ENCODE measurements at places on chromosomes 4 and X. TPM values are rescaled to one million over a fixed set of nuclear protein-coding genes. Genes with fewer than 3 reads are reported as not detected.

DNA sequence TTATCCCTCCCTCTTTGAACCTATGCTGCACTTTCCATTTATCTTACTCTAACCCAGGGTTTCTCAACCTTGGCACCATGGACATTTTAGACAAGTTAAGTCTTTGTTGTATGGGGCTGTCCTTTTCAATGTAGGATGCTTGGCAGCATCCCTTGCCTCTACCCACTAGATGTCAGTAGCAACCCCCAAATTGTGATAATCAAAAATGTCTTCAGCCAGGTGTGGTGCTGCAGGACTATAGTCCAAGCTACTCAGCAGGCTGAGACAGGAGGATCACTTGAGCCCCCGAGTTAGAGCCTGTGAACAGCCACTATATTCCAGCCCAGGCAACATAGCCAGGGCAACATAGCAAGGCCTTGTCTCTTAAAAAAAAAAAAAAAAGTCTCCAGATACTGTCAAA lies 7.0 kb downstream of the LRCH2 start:
- DNase-seq: peak; percentile 49

- DNase-seq: no peak
Measured at GRCh38 chr4:156100651-156101050, 147.0 kb upstream of the CTSO start.

Gene F9
- not detected for total RNA-seq

- DNase-seq: peak; percentile 86
Measured at GRCh38 chr4:54913751-54914526, 211.5 kb downstream of the KDR start.

DNA sequence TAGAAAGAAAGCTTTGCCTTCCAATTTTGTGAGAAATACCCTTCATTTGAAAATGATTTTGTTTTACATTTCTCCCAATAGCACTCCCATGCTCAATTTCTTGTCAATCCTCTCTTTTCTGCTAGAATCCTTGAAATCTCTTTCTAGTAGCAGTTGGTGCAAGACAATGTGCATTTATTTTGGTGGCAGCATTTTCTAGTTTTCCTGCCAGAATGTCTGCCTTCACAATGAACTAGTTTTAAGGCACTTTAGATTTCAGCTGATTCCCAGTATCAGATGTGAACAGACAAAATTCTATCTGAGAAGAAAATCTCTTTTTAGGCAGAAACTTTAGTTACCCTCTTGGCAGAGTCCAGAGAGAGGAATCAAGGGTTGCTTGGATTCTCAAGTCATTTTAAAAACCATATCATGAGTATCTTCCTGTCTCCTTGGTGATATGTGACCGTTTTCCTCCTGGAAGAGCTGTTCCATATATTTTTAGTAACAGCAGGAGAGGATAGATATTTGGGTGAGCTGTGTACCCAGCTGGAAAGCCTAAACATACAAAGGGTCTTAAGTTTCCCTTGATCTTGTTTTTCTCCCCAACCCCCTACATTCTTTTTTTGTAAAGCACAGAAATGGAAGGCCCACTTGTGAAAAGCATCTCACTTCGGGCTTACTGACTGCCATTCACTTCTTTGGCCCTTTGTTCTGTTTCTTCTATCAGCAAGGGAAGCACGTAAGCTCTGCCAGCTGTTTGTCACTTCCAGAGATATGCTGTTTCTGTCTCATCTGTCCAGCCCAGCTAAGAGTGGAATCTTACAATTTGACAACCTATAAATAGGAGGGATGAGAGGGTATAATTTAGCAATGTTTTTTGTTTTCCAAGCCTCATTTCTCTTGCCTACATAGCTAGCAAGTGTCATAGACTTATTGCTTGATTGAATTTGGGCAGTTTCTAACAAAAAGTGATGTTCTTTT lies 38.7 kb downstream of the TSPAN7 start:
- DNase-seq: no peak

DNA sequence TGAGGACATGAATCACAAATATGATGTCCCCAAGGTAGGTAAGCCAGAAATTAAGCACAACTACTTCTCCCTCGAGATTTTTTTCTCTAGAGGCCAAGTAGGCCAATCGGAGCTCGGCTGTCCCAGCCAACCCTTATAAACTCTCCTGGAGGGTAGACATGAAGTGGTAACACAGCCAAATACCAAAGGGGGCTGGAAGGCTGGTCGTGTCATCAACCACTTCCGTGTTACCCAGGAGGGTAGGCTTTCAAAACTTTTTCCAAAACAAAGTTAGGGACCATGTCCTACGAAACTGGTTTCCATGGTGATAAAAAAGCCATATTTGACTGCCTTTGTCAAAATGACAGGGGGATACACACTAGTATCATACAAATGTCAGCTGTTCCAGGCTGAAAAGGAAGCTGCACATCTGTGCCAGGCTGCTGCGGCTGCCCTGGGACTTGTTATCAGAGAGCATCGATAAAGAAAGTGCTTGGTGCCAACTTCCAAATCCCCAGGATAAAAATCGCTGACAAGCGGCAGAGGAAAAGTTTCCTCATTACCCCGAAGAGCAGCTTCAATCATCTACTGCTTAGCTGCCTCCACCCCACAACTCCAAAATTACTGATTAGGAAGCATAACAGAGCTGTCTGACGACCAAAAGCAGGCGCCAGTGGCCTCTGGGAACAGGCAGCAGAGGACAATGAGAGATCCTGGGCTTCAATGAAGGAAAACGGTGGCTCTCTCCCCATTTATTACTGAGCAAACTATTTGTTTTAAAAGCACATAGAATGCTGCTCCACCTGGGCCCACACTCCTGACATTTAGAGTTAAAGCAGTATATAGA lies 20.8 kb downstream of the BCOR start:
- DNase-seq: no peak

Gene CDS1
- total RNA-seq: 0.05 TPM

Gene CXorf65
- total RNA-seq: not detected

DNA sequence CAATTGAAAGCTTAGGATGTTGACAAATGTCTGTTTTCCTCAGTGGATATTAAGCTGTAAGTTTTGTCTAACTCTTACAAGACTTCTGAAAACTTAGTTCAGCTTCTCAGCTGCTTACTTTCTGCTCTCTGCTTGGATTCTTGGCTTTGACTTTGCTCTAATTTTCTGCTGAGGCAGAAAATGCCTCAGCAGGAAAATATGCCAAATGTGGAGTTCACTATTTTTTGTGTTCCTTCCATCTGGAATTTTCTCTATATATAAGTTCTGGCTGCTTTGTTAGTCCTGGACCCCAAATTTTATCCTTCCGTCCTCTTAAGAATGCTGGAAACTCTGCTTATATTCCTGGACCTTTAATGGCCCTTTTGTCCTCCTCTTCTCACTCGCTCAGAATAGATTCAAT lies 352.6 kb upstream of the NWD2 start:
- DNase-seq: no peak

Gene CXCL5
- total RNA-seq: 0.23 TPM

Gene ARMCX2
- total RNA-seq: 62.5 TPM

Gene NIPAL1
- total RNA-seq: 0.47 TPM

- DNase-seq: no peak
Measured at GRCh38 chrX:150902434-150903109, 4.1 kb upstream of the CD99L2 start.

DNA sequence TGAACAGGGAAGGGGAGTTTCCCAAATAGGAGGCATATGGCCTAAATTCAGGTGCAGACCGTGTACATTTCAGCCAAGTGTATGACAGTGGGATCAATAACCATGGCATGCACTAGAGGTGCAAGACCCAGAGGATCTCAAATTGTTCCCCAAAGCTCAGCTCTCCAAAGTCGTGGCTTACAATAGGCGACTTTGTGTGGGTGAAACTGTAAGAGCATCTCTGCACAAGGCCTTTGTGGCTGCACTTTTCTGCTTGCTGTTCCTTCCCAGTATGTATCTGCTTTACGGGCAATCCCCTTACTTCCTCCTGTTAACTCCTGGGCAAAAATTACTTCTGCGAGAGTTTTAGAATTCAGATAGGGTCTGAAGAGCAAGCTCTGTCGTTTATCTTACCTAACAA lies 518.3 kb upstream of the ZFP42 start:
- no peak for DNase-seq

Gene INTU
- 2.7 TPM for total RNA-seq

Gene PPP1R2C
- total RNA-seq: not detected

- DNase-seq: no peak
Measured at GRCh38 chrX:140815868-140816267, 106.3 kb downstream of the LINC00632 start.

Gene ARHGAP36
- not detected for total RNA-seq

Gene RXFP1
- total RNA-seq: not detected

DNA sequence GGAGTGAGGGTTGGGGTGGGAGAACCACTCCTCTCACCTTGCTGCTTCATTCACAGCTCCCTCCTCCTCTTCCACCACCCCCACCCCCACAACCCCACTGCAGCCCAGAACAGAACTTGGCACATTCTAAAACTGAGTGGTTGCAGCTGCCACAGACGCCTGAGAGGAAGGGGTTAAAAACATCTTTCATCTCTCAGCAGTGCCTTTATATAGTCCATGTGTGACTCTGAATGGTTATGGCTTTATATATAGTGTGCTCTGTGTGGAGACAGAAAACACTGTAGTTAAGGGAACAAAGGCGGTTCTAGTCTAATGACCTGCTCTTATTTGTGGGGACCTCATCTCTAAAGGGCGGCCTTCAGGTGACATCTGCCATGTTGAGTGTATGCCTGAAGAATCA lies 144.8 kb downstream of the BCOR start:
- no peak for DNase-seq

GRCh38 chr4:112523764-112524505 lies 8.0 kb upstream of the NEUROG2 start:
- peak; percentile 61 for DNase-seq

DNA sequence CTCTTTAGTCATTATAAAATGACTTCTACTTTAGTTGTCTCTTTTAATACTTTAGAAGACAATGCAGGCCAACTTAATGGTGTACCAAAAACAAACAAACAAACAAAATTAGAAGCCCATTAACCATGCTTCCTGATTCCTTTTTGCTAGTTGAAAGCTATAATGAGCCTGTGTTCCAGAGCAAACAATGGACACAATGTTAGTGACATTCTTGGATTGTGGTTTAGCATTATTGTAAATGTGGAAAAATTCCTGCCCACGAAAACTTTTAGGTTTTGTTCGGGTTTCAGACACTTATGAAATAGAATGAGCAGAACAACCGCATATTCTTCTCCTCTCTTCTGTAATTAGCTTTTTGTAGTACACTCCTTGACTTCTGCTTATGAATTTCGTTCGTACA lies 1682.7 kb upstream of the PCDH7 start:
- DNase-seq: no peak

Gene GC
- not detected for total RNA-seq

DNA sequence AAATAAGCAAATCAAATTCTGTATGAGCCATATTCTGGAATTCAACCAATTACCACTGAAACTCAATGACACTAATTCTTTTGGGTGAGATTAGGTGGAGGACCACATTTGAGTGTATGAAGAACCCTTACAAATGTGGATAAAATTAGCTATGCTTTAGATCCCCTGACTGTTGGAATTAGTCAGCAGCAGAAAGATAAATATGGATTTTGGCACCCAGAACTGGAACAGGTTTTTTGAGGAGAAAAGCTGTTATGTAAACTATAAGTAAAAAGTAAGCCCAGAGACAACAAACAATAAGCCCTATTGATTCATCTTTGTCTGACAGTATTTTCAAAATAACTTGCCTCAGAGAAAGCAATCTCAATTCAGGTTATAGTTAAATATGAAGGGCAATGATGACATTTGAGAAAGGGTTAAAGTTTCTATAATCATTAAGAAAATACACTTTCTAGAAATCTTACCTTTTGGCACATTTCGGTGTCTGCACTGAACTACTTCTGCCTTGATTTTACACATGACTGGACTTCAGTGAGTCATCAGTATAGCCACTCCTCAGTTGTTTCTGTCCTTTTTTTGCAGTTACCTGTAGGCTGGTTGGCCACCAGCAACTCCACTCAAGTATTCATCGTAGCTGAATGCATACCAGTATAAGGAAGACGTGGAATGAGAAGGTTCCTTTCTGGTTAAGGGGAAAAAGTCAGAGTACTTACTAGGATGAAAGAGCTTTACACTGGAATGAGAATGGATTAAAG lies 80.0 kb downstream of the KCTD8 start:
- DNase-seq: no peak

Gene ASB11
- not detected for total RNA-seq

GRCh38 chrX:46754586-46755061 lies 4.3 kb downstream of the SLC9A7 start:
- no peak for DNase-seq

GRCh38 chrX:134764202-134764785 lies 106.0 kb upstream of the PLAC1 start:
- DNase-seq: peak; percentile 45

GRCh38 chr4:154222875-154223274 lies 268.7 kb downstream of the DCHS2 start:
- no peak for DNase-seq

DNA sequence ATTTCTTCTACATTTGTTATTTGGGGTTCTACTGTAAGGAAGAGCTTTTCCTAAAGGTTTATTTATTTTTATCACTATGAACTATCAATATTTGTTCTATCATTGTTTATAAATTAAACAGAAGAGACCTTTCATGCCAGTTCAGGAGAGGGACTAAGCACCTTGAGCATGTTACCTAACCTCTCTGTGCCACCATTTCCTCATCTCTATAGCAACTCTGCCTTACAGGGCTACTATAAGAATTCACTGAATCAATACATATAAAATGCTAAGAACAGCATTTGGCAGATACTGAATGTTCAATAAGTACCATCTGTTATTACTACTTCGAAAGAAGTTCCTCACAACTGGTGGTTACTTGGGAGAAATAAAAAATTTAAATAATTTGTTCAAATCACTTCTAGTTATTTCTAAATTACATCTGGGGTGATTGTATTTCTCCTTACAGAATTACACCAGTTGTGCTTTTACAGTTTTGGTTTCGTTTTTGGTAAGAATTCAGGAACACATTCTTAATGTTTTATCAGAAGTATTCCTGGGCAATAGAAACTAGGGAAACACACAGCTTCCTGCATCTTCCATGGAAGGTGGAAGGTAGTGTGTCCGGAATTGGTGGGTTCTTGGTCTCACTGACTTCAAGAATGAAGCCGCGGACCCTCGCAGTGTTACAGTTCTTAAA lies 32.9 kb downstream of the EREG start:
- DNase-seq: no peak

DNA sequence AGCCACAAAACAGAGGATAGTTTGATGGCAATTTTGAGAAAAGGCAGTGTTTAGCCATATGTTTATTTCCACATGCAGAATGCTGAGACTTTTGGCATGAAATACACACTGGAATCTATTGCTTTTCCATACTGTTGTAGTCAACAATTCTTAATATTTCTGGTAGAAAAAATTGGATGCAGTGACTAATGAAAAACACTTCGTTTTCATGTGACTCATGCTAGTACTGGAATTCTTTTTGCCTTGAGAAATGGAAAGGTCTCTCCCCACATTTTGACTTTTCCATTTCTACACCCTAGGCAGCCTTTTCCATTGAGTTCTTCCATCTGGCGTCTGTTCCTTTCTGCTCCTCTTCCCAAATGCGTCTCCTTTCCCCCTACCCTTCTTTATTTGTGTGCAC lies 425.2 kb upstream of the FTHL17 start:
- DNase-seq: peak; percentile 29

Gene ETDB
- not detected for total RNA-seq

- peak; percentile 69 for DNase-seq
Measured at GRCh38 chr4:55330241-55330640, 15.8 kb upstream of the SRD5A3 start.

Gene PASD1
- total RNA-seq: not detected

Gene PJA1
- total RNA-seq: 18.0 TPM
